ENCODE measurements at places on chromosomes 6 and 20.

DNA sequence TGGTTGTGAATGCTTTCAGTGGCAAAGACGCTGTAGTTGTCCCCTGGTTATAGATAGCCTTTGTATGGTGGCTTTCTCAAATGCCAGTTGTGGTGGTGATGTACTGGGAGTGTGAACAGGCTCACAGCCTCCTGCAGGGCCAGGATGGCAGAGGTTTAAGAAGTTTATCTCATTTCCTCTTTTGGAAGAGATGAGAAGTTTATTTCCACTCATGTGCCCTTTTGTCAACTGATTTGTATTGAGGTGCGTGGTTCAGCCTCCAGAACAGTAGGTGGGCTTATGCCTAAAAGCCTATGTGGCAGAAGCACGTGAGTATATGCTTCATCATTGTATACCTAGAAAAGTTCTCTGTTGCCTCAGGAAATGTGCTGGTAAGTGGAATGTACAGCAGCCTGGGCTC, 13.7 kb upstream of the ZFP57 start:
- no peak for DNase-seq

- DNase-seq: no peak
Measured at GRCh38 chr20:40333591-40333990, 355.4 kb downstream of the MAFB start.

GRCh38 chr20:32538526-32538939, 46.6 kb downstream of the NOL4L start:
- DNase-seq: no peak

DNA sequence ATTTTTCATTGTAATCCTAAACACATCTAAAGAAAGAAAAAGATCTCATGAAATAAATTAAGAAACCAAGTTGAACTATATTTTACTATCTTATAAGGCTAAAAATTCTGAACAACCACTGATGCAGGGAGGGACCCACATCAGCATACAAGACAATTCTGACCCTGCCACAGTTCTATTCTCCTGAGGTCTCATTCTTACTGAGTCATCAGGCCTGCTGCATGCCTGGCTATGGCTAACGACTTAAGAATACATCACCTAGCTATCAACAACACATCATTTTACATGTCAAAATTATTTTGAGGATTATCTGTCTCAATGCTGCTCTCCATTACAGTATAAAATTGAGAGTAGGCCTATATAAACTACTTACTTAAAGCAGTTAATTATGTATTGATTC, 52.9 kb downstream of the FBXL4 start:
- DNase-seq: no peak

DNA sequence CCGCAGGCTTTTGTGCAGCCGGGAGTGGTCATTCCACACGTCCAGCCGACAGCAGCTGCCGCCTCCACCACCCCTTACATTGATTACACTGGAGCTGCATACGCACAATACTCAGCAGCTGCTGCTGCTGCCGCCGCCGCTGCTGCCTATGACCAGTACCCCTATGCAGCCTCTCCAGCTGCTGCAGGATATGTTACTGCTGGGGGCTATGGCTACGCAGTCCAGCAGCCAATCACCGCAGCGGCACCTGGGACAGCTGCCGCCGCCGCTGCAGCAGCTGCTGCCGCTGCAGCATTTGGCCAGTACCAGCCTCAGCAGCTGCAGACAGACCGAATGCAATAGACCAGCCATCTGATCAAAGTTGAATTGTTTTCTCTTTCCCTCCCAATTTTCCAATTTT, 10.6 kb downstream of the RBM24 start:
- no peak for DNase-seq

GRCh38 chr20:62209850-62210495, 10.1 kb downstream of the HRH3 start:
- no peak for DNase-seq

- no peak for DNase-seq
Measured at GRCh38 chr20:51195419-51195901, 172.6 kb upstream of the KCNG1 start.

- DNase-seq: no peak
Measured at GRCh38 chr6:98579079-98579478, 255.3 kb upstream of the POU3F2 start.

GRCh38 chr6:40587240-40588069, at the start of gene LRFN2:
Gene LRFN2 (minus strand): TSS chr6:40587364.
- no peak for DNase-seq

GRCh38 chr6:153301602-153302001, 170.5 kb upstream of the RGS17 start:
- no peak for DNase-seq

- DNase-seq: no peak
Measured at GRCh38 chr6:3596766-3597165, 139.9 kb upstream of the SLC22A23 start.

DNA sequence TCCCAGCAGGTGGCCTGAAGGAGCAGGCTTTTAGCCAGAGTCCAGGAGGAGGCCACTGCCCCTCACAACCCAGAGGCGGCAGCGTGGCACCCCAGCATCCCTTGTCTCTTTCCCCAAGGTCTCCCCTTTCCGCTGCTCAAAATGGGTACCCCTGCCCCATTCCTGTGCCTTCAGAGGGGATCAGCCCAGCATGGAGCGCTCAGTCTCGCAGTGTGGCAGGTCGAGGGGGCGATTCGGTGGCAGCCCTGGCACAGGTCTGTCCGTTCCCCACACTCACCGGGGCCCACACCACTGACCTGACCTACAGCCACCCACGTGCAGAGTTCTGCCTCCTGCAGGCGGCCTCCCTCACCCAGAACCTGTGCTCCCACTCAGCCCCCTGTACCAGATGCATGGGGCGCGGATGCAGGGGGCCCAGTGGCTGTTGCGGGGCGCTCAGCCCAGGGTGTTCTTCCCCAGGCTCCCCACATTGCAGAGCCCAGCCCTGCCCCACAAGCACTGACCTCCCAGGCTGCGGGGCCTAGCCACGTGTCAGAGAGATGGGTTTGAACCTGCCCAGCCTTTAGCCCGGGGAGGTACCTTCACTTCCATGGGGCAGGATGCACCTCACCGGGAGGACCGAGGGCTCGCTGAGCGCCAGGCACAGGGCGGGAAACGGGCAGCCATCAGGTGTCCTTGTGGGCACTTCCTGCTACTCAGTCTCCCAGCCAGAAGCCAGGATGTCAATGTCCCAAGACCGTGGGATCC, 41.8 kb downstream of the DSTN start:
- no peak for DNase-seq

DNA sequence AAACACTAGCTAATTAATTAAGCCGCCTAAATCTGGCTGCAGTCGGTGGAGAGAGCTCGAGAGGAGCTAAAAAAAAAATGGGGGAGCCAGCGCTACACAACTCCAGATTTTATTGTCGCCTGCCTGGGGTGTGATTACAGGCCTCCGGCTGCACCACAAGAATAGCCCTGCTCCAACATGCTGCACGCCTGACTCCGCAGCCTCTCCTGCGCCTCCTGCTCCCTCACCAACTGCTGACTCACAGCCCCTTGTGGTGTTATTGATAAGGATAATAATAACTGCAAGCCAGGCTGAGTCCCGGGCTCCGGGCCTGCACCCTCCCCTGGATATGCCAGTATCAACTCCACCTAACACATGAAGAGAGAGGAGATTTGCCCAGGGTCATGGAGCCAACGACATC, 16.8 kb downstream of the SIRPA start:
- no peak for DNase-seq

GRCh38 chr6:157996918-157997702, 15.4 kb downstream of the SYNJ2 start:
- no peak for DNase-seq

- DNase-seq: no peak
Measured at GRCh38 chr20:44222633-44223368, 12.2 kb upstream of the OSER1 start.

GRCh38 chr6:107443608-107444267, 15.6 kb downstream of the PDSS2 start:
- no peak for DNase-seq

GRCh38 chr6:144314003-144314485, 28.9 kb downstream of the UTRN start:
- DNase-seq: peak; percentile 29

DNA sequence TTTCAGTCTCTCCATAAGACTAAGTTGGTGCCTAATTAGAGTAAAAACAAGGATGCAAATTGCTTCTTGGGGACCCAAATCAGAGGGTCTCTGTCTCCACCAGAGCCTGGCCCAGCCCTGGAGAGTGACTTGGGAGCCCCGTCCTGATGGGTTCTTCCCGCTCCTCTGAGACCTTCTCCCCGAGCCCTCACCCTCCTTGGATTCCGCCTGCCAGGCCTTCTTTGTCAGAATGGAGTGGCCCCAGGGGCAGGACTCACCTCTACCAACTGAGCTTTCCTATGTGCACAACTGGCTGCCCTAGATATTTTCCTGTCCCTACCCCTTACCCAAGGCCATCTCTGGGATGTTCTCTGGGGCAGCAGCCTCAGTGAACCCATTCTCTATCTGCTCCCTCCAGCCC, 9.7 kb downstream of the SYNDIG1 start:
- no peak for DNase-seq

DNA sequence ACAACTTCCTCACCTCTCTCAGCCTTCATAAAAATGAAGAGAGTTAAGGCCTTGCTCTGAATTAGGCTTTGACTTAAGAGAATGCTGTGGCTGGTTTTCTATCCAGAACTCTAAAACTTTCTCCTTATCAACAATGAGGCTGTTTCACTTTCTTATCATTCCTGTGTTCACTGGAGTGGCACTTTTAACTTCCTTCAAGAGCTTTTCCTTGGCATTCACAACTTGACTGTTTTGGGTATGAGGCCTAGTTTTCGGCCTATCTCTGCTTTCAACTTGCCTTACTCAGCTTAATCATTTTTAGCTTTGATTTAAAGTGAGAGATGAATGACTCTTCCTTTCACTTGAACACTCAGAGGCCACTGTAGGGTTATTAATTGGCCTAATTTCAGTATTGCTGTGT, 4.3 kb upstream of the LOC128125822 start:
- no peak for DNase-seq

DNA sequence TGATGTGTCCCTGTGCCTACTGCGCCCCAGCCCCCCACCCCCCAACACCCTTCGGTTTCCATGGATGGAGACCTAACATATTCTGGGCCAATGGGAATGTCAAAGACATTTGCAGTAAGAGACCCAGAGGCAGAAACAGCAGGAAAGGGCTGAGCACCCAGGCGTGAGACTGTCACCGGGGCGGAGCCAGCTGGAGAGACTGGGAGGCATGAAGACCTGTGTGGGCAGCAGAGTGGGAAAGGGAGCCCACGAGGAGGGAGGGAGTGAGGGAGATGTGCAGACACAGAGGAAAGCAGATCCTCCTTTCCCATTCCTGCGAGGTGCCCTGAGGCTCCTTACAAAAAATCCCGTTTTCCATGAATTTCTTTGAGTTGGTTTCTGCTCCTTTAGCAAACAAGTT, 150.2 kb downstream of the FOXC1 start:
- no peak for DNase-seq

DNA sequence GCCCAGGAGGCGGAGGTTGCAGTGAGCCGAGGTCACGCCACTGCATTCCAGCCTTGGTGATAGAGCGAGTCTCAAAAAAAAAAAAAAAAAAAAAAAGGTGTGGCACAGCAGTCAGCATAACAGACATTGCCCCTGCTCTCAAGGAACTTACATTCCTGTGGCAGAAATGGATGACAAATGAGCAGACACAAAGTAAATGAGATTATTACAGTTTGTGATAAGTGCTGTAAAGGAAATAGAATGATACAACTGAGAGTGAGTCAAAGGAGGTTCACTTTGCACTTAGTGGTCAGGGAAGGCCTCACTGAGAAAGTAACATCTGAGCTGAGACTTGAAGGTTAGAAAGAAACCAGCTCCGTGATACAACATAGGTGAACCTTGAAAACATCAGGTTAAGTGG, 36.4 kb downstream of the CEP250 start:
- no peak for DNase-seq

DNA sequence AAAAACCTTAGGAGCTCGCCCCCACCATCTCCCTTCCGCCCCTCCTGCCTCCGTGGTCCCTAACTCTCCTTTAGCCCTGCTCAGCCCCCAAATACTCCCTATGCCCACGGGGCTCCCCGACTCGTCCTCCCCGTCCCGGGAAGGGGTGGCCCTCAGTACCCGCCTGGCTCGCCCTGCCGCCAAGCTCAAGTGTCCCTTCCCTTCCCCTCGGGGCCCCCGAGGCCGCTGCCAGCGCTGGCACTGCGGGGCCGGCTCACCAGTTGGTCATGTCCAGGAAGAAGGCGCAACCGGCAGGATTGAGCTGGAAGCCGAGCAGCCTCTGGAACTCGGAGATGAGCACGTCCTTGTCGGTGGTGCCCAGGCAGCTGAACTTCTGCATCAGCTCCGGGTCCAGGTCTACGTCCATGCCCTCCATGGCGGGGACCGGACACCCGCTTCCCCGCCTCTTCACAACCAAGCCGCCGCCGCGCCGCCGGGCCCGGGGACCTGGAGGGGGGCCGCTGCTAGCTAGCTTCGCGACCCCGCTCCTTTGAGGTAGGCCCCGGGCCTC, 303 bp downstream of the ILRUN start:
- DNase-seq: no peak

- DNase-seq: no peak
Measured at GRCh38 chr6:41497994-41498393, 48.2 kb upstream of the FOXP4 start.

DNA sequence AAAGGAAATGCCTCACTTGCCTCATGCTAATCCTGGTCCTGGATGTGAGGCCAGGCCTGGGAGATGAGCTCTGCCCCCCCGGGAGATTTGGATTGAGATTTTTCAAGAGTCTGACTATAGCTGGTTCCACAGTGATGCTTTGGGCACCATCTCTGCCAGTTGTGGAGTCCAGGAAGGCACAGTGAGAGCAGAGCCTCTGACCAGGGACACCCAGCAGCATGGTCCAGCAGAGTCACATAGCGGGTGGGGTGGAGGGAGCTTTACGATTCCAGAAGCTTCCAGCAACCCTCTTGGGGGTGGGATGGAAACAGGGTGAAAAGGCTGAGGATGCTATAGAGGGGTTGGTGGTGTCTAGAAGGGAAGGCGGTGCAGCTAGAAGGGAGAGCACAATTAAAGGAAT, 8.7 kb downstream of the SLC32A1 start:
- no peak for DNase-seq

- DNase-seq: no peak
Measured at GRCh38 chr6:665403-666267, 8.7 kb upstream of the HUS1B start.

DNA sequence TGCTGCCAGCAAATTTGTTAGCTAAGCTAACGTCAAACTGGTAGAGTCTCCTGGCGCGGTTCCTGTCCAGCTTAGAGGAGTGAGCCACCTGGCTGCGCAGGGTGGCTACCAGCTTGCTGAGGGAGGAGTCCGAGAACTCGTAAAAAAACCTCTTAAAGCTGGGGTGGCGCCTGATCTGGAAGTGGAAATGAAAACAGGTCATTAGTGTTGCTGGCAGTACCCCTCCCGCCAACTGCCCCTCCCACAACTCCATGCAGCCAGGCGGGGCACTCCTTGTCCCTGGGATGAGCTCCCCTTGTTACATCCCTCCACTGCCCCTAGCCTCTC, 17.3 kb downstream of the BNIP5 start:
- DNase-seq: peak; percentile 74

GRCh38 chr6:4592026-4592425, 184.2 kb upstream of the CDYL start:
- no peak for DNase-seq

All from NCI-H187 treated with DMSO at 0.1 percent for 48 hours (cell line).